Panc1 (cell line): ENCODE measurements at places on chromosomes 1 and 21.

GRCh38 chr1:235017719-235018118 is 110.9 kb downstream of the TOMM20 start:
- no peak for DNase-seq

DNA sequence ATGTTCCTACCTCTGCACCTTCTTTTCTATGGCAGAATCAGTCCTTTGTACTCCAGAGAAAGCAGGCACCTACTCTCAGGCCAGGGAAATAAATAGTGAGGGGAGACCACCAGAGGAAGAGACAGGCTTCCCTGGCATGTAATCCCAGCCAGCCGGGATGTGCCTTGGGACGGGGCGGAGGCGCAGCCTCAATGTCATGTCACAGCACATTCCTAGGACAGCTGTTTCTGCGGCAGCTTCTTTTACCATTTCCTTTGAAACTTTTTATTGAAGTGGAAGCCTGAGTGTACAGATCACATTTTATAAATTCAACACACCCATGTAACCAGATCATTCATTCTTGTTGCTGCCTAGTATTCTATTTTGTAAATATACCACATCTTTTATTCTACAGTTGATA is 67.9 kb upstream of the ZNF326 start:
- DNase-seq: no peak

- no peak for DNase-seq
Observed at GRCh38 chr1:154095456-154096060, 59.3 kb downstream of the NUP210L start.

DNA sequence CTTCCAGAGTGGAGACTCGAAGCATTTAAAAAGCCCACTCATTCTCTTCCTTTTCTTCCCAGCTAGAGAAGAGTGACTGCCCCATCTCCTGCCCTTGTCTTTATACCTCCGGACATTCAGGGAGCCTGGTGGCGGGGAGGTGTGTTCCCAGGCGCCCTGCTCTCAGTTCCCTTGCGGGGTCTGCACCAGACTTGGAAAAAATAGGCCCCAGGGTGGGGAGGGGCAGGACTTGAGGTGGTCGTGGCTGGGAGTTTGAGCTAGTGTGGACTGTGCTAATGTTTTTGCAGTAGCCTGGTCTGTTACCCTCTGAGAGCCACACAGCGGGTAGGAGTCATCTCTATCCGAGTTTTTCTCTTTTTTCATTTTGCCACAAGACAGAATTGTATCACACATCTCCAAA is 139.1 kb downstream of the PEX14 start:
- no peak for DNase-seq

DNA sequence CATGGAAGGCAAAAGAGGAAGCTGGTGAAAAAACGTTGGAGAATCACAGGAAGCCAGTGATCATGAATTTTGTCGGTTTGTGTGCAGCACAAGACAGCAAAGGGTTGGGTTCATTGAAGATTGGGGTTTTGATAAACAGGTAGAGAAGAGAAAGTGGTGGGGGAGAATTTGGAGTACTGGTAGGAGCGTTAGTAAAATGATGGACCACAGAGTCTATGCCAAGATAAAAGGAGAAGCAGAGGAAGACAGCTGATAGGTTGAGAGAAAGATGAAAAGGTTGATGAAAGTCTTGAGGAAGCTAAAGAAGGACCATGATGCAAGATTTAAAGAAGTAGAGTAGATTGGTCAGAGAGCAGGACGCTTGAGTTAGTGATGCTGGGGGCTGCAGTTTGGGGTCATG is 156.8 kb upstream of the POU3F1 start:
- no peak for DNase-seq

- no peak for DNase-seq
Observed at GRCh38 chr21:45517249-45518065, 24.8 kb downstream of the SLC19A1 start.

- DNase-seq: no peak
Observed at GRCh38 chr1:7299994-7300393, 471.1 kb upstream of the VAMP3 start.

DNA sequence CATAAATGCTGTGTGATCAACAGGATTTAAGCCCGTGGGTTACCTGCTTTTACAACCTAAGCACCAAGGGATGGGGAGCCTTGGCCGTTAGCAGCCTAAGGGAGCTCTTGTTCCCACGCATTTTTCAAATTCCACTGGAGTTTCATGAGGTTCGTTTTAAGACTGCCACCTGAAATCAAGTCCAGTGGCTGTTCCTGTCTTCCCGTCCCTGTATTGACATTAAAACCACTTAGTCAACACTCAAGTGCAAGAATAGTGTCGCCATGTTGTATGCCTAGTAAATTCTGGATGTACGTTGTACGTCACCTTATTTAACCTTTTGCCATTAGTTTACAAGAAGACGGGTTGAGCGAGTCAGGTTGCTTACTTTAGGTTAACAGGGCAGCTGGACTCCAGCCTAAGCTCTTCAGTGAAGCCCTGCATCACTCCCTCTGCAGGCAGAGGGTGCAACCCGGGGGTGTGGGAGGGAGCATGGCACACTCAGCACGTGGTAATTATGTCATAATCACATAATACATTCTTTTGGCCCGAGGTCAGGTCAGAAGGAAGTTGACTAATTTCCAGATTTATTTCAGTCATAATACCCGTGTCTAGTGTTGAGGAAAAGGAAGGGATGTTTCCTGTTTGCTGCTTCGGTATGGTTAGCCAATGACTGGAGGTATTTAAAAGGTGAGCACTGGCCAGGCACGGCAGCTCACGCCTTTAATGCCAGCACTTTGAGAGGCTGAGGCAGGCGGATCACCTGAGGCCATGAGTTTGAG is 42.5 kb downstream of the CNST start:
- peak; percentile 96 for DNase-seq

- no peak for DNase-seq
Observed at GRCh38 chr1:12630946-12631530, 12.8 kb upstream of the AADACL4 start.

DNA sequence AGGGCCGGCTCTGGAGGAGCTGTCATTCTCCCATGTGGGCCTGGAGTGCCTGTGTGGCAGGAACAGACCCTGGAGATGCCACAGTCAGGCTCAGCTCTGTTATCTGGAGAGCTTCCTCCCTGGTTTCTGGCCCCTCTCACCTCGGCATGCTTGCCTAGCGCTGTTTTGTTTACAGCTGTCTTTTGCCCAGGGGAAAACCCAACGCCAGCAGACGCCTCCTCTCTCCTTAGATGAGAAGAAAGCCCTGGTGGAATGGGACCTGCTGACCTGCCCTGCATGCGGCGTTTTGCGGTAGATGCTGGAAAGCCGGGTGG is 104.9 kb downstream of the CRYAA start:
- no peak for DNase-seq

- DNase-seq: no peak
Observed at GRCh38 chr1:74453277-74453676, 59.1 kb downstream of the LRRC53 start.

DNA sequence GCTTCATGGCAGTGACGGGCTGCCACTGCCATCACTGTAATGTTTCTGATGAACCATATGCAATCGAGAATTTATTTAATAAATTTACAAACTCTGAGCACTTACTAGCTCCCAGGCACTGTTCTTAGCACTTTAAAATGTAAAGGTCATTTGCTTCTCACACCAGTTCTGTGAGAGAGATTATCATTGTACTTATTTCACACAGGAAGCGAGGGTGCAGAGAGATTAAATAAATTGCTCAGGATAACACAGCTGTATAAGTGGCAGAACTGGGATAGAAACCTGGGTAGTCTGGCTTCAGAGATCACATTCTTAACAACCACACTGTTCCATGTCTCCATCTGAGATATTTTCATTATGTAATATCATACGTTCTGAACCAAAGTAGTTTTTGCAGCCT is 119.9 kb downstream of the MAST2 start:
- DNase-seq: no peak

DNA sequence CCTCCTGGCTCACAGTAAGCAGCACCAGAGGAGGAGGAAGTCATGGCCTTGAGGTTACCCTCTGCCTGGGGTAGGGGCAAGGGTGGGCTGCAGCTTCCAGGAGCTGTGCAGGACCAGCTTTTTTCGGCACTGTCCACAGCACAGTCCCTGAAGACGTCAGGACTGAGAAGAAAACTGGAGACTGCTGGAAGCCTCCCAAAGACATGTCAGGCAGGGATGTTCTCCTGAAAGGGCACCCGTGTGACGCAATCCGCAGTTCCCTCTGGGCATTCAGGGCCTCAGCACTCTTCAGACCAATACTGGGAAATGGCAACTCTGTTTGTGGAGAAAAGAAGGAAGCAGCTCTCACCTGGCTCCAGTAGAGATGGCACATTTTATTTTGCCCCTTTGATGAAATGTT is 64.8 kb upstream of the TENT5C start:
- no peak for DNase-seq

DNA sequence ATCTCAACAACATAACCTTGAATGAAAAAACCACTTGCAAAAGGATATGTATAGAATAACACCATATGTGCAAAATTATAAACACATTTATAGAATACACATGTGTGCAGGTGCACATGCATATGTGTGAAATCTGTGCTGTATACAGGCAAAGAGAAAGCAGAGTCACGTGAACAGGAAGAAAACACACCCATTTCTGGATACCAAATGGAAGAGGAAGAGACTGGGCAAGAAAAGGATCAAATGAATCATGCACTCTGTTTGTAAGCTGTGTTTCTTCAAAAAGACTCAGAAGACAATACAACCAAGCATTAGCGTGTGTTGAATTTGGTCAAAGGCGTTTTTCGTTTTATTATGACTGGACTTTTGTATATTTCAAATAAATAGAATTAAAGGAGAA is 111.3 kb upstream of the ERG start:
- no peak for DNase-seq

DNA sequence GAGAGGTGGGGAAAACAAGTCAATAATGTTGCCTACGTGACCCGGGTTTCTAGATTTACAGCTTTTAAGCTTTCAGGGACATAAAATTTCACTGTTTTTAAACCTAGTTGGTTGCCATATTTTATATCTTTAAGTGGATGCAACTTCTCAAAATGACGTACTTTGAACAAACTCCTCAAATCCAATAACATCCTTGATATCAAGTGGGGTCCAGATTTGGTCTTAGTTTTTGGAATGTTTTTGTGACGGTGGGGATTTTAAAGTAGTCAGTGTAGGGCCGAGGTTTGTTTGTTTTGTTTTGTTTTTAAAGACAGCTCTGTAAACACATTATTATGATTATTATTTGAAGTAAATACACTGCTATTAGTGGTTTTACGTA is 453 bp downstream of the CDKN2C start:
- no peak for DNase-seq

- no peak for DNase-seq
Observed at GRCh38 chr21:44443291-44443890, 11.9 kb upstream of the LRRC3 start.

GRCh38 chr1:20446796-20447195 is 39.2 kb downstream of the CAMK2N1 start:
- DNase-seq: no peak

DNA sequence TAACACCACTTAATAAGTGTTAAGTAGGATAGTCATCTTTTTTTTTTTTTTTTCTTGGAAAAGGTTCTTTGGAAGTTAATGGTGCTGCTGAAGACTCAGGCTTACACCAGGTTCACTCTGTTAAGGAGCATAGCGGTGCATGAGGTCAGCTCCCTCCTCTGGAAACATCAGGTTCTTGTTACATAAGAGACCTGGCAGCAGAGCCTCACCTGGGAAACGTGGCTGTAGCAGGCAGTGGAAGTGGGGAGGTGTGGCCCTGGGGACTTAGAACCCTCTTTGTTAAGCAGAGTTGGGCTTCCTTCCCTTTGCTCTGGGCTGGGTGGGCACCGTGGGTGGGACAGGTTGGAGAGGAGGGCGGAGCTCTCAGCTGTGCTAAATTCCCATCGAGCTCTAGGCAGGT is 104.1 kb downstream of the CNIH3 start:
- DNase-seq: no peak

DNA sequence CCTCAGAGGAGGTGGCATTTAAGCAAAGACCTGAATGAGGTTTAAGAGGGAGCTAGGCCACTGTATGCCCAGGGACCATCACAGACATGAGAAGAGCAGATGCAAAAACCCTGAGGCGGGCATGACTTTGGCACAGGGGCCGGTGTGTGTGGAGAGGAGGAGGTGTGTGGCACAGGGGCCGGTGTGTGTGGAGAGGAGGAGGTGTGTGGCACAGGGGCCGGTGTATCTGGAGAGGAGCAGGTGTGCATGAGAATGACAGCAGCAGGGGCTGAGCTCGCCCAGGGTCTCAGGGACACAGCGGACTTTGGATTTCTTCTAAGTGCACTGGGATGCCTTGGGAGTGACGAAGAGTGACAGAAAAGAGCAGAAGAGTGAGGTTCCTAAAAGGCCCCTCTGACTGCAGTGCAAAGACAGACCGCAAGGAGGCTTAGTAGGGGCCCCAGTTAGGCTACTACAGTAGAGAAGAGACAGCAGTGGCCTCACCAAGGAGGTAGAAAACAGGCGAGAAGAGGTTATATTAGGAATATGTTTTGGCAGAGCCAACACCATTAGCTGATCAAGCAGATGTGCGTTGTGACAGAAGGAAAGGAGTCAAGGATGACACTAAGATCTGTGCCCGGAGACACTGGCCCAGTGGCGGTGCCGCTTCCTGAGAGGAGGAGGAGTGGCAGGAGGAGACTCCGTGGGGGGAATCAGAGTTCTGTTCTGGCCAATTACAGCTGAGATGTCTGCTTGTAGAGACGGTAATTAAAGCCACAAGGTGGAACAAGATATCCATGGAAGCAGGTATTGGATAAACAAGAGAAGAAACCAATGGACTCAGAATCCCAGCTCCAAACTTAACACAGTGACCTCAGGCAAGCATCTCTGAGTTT is 18.4 kb downstream of the ZBTB17 start:
- DNase-seq: no peak

DNA sequence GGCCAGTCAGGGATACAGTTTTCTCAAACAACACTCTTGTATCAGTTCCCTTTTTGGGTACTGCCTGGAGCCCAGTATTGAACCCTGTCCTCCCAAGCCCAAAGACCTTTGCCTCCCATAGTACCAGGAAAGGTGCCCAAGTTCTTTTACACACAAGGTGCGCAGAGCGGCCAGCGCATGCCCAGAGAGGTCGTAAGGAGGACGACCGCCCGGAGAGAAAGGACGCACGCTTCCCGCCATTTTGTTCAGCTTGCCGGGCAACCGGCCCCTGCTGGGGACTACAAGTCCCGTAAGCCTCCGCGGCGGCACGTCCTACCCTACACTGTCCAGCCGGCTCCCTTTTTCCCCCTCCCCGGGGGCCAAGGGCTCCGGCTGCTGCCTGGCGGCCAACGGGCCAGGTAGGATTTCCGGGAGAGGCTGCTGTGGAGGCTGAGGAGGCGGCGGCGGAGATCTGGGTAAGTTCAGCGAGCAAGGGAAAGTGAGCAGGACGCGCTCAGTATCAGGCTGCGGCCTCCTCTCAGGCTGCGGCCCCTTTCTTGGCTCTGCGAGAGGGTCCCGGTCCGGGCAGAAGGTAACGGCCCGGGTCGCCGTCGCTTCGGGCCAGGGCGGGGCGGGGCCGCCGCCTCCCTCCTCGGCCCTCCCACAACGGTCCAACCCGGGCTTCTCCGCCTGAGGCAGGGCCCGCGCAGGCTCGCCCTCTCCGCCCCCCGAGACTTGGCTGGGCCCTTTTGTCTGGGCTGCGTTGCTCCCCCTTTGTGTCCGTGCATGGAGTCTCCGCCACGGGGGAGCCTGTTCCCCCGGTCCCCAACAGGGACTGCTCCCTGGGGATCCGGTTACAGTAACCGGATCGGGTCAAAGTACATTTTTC is at the start of gene PHACTR4:
PHACTR4 (plus strand) TSS at position 370 of the 868 bp plus-strand sequence. CDS start 37,708 bp downstream, outside the sequence.
- DNase-seq: no peak

- DNase-seq: no peak
Observed at GRCh38 chr1:35539824-35540261, 17.4 kb downstream of the KIAA0319L start.

- no peak for DNase-seq
Observed at GRCh38 chr1:196513821-196514220, 94.4 kb downstream of the KCNT2 start.
